ENCODE measurements at places on chromosomes 3 and 15.

DNA sequence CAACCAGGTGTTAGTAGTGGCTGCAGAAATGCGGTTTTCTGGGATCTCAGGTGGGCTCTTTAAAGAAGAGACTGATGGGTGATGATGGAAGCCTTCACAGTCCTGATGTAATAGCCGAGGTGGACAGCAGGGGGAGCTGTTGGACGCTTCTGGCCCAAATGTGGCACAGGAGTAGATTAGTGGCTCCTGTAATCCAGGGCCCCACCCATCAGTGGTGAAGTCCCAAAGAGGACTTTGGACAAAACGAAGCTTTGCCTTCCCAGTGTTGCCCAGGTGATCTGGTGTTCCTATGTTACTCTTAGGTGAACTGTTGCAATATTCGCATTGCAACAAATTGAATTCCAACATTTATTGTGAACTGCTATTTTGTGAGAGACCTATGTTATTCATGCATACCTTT is 31.8 kb upstream of the MYZAP start:
- no peak for DNase-seq

- DNase-seq, result no peak
These were observed 28.1 kb downstream of the CMTM7 start for GRCh38 chr3:32419742-32420125.

GRCh38 chr3:193768070-193768394 is 175.0 kb downstream of the OPA1 start:
- DNase-seq, result peak; percentile 52

- no peak for DNase-seq
These were observed 35.6 kb downstream of the RTP4 start for GRCh38 chr3:187403768-187404288.

DNA sequence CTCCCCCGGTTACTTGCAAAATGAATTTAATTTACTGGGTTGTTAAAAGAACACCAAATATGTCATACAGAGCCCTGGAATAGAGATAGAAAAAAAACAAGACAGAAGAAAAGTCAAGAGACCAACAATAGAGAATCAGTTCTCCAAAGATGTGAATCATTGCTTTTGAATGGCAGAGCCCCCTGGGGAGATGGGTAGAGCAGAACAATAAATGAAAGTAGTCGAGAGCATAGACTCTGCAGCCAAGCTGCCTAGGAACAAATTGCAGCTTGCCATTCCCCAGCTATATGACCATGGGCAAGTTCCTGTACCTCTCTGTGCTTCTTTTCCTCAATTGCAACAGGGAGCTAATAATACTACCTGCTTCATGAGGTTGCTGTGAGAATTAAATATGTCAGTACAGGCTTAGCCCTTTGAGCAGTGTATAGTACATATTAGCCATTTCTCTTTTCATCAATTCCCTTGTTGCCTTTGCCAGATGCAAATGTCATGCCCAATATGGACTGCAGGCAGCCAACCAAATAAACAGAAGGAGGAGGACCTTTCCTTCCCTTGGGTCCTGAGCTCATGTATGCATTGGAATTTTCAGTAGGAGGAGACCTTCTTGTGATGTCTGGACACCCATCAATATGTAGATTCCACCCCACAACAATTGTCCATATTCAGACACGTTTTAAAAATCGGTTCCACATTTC is 25.0 kb upstream of the BFSP2 start:
- no peak for DNase-seq

GRCh38 chr3:194673761-194674160 is 1.8 kb upstream of the LSG1 start:
- DNase-seq, result no peak

DNA sequence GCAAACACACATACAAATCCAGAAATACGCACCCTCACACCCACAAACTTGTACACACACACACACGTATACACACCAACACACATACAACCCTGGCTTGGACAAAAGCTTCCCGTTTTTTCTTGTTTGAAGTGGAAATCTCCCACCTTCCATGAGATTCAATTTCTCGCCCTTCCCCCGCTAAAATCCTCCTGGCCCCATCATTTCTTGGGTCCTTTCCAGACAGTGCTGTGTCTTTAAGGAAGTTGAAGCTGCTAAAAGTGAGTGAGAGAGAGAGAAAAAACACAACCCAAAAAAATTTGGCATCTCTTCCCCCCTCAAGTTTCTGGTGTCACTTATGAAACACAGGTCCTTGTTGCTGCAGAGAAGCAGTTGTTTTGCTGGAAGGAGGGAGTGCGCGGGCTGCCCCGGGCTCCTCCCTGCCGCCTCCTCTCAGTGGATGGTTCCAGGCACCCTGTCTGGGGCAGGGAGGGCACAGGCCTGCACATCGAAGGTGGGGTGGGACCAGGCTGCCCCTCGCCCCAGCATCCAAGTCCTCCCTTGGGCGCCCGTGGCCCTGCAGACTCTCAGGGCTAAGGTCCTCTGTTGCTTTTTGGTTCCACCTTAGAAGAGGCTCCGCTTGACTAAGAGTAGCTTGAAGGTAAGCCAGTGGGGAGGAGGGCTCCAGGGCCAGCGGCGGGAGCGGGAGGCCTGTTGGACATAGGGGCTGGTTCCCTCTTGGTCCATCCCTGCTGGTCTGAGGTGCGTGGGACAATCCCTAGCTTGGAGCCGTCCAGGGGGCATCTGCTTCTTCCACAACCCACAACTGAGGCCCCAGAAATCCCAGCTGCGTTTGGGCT is at the start of gene ISLR:
Gene ISLR (plus strand): TSS at position 331 of the 839 bp plus-strand sequence. CDS start 1,149 bp downstream, outside the sequence.
- DNase-seq, result peak; percentile 86

DNA sequence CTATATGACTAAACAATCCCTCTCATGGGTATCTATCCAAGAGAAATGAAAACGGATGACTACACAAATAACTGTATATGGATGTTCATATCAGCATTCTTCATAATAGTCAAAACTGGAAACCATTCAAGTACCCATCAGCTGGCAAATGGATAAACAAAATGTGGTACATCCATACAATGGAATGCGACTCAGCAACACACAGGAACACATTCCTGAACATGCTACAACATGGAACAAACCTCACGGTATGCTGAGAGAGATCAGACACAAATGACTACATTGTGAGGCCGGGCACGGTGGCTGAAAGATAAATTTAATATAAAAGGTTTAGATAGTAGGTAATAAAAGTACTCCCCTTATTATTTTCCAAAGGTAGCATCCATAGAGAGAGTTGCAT is 42.6 kb downstream of the CCR4 start:
- DNase-seq, result no peak

GRCh38 chr15:63200464-63201249 is 11.3 kb downstream of the RAB8B start:
- no peak for DNase-seq

- DNase-seq, result no peak
These were observed 18.7 kb upstream of the RTP2 start for GRCh38 chr3:187721055-187721454.

GRCh38 chr3:113084777-113085176 is 94.0 kb downstream of the GTPBP8 start:
- peak; percentile 88 for DNase-seq

DNA sequence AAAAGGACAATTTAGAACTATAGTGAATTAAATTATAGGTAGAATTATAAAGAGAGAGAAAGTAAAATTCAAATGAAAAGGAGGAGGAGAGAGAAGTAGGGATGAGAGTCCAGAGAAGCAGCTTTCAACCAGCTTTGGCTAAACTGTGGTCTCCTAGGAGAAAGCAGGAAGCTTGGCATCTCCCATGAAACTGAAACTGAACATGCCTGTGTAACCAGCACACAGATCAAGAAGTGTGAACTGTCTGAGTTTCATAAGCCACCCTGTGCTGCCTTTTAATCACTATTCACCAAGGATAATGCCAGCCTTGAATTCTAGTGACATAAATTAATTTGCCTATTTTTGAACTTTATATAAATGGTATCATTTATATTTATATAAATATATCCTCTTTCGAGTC is 128.5 kb downstream of the MYRIP start:
- DNase-seq, result no peak

GRCh38 chr3:181017690-181018089 is 28.2 kb upstream of the DNAJC19 start:
- no peak for DNase-seq

DNA sequence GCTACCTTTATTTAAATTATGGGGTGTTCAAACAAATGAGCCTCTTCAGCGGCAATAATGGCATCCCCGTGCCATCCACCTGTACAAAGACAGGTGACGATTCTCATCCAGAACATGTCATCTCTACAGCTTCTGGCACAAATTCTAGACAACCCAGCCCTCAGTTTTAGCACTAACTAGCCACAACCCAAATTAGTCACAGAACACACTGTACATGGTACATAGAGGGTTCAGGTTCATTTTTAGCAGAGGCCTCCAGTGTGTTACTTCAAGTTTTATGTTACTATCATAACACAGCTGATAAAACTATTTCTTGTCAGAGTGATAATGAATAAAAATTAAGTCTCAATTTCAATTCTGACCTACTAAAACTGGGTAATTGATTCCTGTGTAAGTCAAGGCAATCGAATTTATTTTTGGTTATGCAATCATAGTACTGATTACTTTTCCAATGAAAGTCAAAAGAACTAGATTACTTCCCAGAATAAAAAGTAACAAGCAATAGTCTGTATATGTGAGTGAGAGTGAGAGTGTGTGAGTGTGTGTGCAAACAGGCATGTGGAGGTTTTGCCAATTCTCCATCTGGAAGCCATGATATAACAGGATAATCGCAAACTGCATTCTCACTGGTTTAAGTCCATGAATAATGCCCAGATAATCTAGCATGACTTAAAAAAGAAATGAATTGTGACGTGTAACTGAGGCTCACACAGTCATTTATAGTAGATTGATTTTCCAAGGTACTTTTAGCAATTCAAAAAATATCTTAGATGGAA is 37.4 kb downstream of the SHQ1 start:
- DNase-seq, result no peak

DNA sequence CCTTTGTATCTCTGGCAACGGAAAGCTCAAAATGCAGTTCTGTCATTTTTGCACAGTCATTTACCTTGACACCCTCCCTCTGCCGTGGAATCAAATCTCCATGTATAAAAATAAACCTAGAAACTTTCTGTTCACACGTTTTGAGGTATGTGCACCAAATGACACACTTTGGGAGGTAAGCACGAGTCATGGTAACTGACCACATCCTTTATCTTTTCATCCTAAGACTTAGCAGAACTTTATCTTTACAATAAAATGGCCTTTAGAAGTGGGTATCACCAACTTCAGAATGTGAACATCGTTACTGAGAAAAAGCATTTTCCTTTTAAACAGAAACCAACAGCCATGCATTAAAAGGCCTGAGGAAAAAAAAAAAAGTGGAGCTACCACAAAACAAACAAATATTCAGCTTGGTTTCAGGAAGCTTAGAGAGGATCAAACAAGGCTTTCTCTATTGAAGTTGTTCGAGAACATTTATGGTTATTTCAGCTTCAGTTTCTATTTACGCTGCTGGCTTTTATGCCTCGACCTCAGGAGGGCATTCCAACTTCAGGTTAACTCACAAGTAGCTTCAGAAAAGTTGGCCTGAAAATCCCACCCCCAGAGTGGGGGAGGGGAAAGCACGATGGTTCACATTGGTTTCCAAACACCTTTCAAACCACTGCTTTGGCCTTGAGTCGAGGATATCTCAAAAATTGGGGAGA is 171.1 kb upstream of the ICE2 start:
- DNase-seq, result no peak

- no peak for DNase-seq
These were observed 70.2 kb downstream of the ADAMTS9 start for GRCh38 chr3:64617610-64618009.

DNA sequence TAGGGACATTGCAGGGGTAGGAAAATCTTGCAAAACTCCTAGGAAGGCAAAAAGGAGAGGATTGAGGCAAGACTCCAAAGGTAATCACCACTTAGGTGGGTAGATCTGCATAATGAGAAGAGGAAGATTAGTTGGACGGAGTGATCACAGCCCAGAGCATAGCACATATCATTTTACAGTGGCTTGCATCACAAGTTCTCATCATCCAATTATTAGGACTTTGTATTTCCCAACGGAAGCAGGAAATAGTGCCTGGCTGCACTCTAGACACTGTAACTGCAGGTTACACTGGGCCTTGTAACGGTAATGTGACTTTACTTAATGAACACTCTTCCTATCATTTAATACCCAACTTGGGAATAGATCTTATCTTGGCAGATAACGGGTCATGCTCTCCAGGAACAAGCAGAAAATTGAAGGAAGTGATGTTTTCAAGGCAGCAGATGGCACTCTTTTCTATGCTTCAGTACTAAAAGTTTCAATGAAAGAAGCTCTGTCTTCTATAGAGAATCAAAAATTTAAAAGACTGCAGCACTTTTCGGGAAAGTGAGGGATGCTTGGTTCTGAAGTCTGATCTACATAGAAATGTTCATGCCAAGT is 101.9 kb upstream of the KCNMB2 start:
- no peak for DNase-seq

- no peak for DNase-seq
These were observed 7.9 kb upstream of the CPNE4 start for GRCh38 chr3:132042681-132043080.

DNA sequence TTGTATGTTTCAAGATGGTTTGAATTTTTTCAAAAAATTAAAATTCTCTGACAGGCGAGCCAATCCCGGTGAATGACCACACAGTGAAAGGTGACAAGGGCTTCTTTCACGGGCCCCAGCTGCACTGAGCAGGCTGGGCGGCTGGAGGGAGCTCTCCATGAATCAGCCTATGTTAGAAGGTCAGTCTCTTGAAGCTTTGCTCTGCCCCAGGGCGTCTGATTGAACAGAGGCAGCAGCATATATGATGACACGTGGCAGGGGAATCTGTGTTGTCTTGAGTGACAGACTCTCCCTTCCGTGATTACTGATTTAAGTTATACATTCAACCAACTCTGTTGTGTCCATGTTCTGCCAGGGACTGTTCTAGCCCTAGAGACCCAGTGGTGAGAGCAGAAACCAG is 51.5 kb downstream of the ISG20 start:
- no peak for DNase-seq

DNA sequence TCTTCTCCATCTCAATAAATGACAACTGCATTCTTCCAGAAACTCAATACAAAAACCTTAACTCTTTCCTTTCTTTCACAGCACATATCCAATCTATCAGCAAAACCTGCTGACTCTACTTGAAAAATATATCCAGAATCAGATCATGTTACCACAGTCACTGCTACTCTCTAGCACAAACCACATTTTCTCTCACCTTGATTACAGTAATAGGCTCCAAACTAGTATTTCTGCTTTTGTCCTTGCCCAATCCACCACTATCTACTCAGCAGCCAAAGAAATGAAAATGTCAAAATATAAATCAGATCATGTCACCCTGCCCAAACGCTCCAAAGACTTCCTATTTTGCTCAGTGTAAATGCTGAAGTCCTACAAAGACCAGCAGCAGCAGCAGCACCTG is 15.2 kb downstream of the TMCC1 start:
- no peak for DNase-seq
